ENCODE measurements at places on chromosomes 2 and 18.

- no peak for DNase-seq
These were observed 53.4 kb downstream of the FHOD3 start for GRCh38 chr18:36350839-36351469.

GRCh38 chr2:113795405-113795920 is 39.0 kb upstream of the SLC35F5 start:
- DNase-seq: no peak

DNA sequence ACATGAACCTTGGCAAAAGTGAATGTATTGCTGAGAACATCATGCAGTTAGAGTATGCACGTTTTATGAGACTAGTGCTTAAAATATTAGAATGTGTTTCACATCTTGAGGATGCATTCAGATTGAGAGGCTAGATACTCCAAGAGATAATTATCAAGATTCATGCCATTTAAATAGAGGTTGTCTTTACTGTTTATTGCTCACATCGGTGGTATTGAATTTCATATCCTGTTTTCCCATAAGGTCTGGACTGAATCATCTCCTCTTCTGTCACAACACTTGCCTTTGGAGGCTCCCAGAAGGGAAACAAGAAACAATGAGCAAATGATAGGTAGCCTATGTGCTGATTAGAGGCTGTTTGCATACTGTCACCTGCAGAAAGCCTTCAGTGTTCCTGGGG is 83.8 kb downstream of the CLHC1 start:
- DNase-seq: no peak

- DNase-seq: no peak
These were observed 1495.2 kb upstream of the NXPH2 start for GRCh38 chr2:140275427-140275826.

- no peak for DNase-seq
These were observed 117.4 kb upstream of the COPS8 start for GRCh38 chr2:236968101-236968879.

GRCh38 chr2:232316461-232317330 is 61.9 kb upstream of the ALPP start:
- DNase-seq: no peak

GRCh38 chr2:164917296-164917903 is 37.9 kb downstream of the SLC38A11 start:
- DNase-seq: no peak

GRCh38 chr2:95349568-95350322 is 52.6 kb downstream of the KCNIP3 start:
- no peak for DNase-seq

GRCh38 chr2:238202326-238203093 is 985 bp downstream of the ILKAP start:
- no peak for DNase-seq

DNA sequence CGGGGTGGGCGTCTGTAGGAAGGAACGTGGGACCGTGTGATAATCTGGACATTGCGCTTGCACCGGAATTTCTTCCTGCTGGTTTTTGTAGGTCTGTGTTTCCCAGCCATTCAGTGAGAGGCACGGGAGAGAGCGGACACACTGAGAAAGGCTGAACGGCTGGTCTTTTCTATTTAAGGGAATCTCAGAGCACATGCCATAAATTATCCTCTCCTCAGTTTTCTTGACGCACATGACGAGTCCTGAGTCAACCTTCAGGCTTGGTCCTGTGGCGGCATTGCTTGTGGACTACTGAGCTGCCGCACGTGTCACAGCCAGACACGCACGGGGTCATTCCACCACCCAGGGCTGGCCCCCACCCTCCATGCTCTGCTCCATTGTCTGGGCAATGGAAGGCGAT is 519.3 kb upstream of the ID2 start:
- DNase-seq: no peak

- no peak for DNase-seq
These were observed 3.0 kb downstream of the PDE11A start for GRCh38 chr2:178069551-178069950.

DNA sequence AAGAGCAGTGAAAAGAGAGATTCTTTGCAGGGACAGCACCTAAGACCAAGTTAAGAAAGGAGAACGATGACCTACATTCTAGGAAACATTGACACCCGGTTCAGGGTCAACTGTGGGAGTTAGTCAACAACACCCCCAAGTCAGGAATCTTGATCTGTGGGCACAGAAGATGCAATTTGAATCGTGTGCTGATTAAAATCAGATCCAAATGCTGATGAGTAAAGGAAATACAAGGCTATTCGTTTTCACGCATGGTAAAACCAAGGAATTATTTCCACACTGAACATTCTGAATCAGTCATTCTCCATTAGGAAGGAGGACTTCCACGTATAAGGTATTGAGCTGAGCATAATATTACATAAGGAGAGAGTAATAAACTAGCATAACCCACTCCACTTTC is 124.2 kb downstream of the COPS8 start:
- no peak for DNase-seq

DNA sequence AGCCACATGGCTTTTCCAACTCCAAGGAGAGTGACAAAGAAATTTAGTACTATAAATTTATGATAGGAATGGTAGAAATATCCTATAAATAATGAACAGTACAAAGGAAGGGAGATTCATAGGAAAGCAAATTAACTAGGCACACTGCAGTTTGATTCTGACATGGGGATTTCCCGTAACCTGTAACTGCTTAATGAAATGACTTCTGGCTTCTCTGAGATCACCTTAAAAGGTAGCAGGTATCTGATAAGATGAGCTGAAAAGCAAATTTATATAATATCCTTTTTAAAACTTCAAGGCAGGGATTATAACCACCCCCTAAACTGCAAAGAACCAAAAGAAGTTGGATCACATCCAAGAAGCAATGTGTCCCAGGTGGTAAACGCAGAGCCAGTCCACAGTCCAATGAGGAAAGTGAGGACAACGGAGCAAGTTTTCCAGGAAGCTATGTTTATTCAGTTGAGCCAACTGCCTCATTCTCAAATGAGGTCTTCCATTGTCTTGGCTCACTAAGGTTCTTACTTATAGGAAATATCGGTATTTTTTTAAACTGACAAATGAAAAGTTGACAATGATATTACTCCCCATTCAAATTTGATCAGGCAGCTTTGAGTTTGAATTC is 43.0 kb downstream of the WIPF1 start:
- DNase-seq: no peak

DNA sequence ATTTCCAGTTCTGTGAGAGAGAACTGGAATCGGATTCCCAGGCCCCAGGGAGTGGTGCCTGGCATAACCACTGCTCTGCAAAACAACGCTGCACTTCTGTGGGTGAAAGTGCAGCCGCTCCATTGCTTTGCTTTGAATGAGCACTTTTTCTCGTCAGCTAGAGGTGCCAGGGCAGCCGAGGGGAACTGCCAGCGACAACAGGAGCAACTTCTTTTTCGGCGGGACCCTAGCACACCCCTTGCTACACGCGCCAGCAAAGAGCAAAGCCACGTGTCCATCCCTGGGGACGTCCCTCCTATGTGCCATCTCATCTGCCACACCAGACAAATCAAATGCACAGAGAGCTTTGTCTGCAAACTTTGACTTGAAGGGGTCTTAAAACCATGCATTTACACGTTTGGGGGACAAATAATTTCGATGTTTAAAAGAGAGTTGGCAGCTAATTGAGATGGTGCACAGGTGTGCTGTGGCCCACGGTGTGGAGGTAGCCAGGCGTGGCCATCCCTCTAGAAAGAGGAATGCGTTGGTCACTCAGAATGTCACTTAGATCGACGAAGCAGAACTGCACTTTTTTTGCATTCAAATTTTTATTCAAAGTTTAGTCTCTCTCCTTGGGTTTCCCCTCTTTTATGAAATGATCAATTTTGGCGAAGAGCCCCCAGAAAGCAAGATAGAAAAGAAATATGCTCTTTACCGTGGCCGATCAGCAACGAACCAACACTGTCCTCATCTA is 151.8 kb downstream of the MBP start:
- DNase-seq: no peak

DNA sequence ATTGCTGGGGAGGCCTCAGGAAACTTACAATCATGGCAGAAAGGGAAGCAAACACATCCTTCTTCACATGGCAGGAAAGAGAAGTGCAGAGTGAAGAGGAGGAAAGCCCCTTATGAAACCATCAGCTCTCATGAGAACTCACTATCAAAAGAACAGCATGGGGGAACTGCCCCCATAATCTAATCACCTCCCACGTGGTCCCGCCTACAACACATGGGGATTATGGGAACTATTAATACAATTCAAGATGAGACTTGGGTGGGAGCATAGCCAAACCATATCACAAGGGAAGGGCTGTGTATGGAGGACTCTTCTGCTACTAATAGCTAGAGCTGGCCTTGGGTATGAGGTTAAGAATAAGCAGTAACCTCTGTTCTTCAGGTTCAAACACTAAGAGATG is 8.8 kb upstream of the SETBP1 start:
- no peak for DNase-seq
